GDM1 (cell line): ENCODE measurements at places on chromosomes 16 and 17.

DNA sequence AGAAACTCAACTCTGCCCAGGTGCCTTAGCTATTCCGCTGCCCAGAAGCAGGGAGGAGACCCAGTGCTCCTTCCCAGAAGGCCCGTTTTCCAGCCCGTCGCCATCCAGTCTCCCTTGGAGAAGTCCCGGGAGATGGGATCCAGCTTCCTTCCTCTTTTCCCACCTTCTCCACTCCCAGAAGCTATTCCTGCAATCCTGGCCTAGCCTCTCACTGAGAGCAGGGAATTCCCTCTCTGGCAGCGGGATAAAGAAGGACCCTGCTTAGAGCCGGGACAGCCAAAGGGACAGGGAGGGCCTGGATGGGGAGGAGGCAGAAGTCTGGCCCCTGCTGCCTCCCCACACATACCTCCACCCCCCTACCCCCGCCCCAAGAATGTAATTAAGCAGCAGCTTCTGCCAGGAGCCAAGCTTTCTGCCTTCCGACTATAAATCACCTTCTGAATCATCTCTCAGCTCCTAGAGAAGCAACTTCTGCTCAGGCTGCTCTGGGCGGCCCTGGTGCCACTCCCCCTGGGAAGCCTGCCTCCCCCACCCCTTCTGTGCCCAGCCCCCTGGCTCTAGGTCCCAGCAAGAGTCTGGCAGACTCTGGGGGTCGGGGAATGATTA is 6.4 kb downstream of the WNT3 start:
- peak; percentile 5 for DNase-seq

- peak; percentile 99 for DNase-seq
These were observed 5.2 kb upstream of the UNK start for GRCh38 chr17:75779250-75779986.

GRCh38 chr17:59372138-59372751 is 40.8 kb downstream of the YPEL2 start:
- no peak for DNase-seq

DNA sequence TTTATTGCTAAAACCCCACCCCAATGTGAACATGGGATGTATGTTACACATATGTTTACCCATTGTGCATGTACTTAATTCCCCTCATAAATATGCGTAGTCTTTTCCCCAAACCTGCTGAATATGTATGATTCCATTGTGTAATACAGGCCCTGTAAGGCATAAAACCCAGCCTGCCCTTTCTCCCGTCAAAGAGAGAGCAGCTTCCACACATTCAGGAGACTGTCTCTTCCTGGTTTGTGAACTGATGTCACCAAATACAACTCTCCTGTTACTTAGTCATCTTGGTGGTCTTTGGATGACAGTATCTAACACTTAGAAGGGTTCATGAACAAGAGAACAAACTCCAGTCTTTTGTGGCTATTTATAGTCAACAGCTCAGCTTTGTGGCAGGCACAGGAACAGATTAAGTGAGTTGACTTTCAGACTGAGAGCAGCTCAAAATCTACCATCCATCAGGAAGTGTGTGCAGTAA is 24.7 kb upstream of the TMC7 start:
- DNase-seq: no peak
